MV-4-11 (cell line): ENCODE measurements at places on chromosomes 4 and X.

GRCh38 chr4:141065872-141066271 is 67.4 kb downstream of the RNF150 start:
- DNase-seq: no peak

DNA sequence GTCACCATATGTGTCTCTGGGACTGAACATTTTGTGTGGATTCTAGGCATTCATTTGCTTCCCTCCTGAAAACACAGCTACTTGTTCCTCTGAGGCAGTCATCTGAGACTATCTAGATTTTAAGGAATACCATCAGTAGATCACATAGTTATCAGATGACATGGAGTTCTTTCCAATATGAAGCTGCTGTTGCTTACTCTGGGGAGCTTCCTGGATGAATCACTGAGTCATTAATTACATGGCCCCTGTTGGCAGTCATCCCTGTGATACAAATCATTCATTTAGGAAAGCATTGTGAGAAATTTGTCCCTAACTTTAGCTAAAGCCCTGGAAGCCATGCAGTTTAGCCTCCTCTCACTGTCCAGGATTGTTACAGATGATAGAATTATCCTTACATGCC is 98.2 kb upstream of the ARSJ start:
- no peak for DNase-seq

DNA sequence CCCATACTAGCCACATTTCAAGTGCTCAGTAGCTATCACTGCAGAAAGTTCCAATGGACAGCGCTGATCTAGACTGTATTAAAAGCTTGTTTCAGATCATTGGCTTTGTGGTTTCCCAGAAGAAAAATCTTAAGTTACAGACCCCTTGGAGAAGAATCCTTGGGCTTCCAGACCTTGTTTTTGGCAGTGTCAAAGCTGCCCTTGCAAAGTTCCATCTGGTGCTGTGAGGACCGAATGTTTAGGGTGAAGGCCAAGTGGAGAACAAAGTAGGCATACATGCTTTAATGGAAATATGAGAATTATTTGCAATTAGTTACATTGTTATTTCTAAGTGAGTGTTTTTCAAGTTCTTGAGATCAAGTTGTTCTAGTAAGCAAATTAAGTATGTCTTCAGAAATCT is 144.7 kb downstream of the FRMPD4 start:
- no peak for DNase-seq

GRCh38 chr4:187887906-187888305 is 107.7 kb upstream of the ZFP42 start:
- DNase-seq: no peak

DNA sequence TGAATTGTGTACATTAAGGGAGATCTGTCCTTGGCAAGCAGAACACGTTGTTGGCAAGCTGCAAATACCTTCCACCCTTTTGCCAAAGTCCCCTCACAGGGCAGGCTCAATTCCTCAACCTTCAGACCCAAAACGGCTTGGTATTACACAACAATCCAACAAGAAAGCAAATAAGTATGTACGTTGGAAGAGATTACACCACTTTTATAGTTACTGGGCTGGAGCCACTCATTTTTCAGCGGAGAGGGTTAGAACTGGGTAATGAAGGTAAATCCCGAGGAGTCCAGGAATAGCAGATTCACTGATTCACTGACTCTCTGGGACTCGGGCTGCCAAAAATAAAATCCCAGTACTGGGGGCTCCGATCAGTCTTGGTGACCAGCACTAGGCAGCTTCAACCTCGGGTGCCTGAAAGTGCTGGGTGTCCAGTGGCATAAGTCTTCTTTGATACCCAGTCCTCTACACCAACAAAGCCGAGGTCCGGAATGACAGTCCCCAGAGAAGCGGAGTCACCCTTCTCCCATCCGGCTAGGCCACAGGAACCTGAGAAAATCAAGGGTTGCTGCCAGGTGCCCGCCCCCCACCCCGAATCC is 587 bp downstream of the TIMM8A start:
- DNase-seq: no peak

DNA sequence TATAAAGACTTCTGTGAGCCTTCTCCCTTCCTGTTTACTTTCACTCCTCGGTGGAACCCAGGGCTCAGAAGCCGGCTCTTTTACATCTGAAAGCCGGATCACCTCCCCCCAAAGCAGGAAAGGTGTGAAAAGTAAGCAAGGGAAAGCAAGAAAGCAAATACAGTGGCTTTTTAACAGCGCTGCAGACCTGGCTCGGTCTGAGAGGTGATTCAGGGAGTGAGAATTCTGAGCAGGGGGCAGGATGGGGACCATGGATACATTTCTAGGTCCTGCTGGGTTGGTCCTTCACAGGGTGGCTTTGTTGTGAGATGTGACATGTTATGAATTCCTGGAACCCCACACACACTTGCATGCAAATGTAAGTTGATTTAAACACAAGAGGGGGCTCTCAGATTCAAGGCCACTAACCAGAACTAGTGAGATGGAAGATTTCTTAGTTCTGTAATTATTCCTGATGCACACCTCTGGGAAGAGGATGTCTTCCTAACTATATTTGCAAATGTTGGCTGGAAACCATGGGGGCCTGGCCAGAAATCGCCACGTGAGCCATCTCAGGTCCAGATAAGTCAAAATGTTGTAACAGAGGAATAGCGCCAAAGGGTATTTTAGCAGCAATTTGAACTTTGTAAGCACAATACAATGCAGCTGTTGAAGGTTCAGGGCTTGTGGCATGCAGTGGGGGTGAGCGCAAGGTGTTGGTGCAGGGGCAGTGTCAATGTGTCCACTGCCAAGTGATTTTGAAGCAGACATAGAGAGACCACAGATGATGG is 670.1 kb upstream of the LCORL start:
- no peak for DNase-seq

DNA sequence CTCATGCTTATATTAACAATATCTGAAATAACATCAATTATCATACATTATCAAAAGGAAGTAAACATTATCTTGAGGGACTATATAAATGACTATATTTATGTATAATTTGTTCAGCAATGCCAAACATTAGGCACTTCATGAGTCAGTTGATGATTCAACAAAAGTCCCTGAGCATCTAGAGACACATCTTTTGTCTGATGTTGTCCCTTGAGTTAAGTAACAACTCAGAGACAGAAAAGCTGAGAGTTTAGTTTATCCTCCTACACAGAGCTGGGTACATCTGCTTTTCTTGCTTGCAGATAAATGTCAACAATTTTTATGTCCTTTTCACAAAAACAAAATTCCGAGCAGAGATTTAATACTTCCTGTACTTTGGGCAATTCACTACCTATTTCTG is 311.1 kb downstream of the INPP4B start:
- no peak for DNase-seq
